Fibroblast of the aortic adventitia (primary cell): ENCODE measurements at places on chromosomes 3 and 15.

- DNase-seq: no peak
Observed at GRCh38 chr3:44984335-44984734, 8.3 kb downstream of the EXOSC7 start.

GRCh38 chr3:134694946-134695543 is 44.2 kb upstream of the KY start:
- no peak for DNase-seq

GRCh38 chr3:122908251-122908650 is 113.4 kb downstream of the SLC49A4 start:
- no peak for DNase-seq

- DNase-seq: no peak
Observed at GRCh38 chr3:63458405-63458804, 180.3 kb downstream of the SYNPR start.

GRCh38 chr3:106946866-106947265 is 430.4 kb upstream of the CCDC54 start:
- DNase-seq: no peak

GRCh38 chr15:47691882-47692281 is 25.4 kb upstream of the SEMA6D start:
- no peak for DNase-seq

GRCh38 chr3:59998058-59998457 is 948.2 kb upstream of the CFAP20DC start:
- DNase-seq: no peak

DNA sequence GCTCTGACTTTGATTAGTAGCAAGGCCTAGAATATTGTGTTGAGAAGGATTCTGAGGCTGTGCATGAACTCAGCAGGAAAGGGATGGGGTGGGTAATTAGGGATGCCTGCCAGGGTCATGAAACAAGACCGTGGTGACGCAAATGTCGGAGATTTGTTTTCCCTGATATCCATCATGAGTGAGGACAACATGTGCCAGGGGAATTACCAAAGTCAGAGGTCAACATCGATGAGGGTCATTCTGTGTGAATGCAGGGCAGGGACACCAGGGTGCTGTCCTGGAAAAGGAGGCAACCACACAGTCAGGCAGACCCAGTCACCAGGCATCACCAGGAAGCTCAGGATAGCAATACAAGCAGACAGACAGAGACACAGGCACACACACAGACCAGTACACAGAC is 52.2 kb downstream of the SLCO2A1 start:
- DNase-seq: no peak

GRCh38 chr3:140206196-140207040 is 271.4 kb downstream of the CLSTN2 start:
- peak; percentile 27 for DNase-seq

DNA sequence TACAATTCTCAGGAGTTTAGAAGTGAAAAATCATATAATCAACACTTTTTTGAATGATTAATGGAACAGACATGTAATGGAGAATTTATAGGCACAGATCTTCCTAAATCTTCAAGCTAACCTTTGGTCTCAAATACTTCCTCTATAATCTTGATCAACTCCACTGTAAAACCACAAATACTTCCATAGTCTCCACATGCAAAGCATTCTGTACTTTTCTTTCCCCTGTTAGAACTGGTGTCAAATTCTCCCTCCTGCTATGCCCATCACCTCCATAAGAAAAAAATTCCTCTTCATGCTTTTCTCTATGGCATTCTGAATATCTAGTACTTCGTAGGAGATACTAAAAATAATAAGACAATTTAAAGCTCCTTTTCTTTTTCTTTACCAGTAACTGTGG is 214.3 kb downstream of the ADAMTS9 start:
- no peak for DNase-seq

GRCh38 chr15:60932051-60932915 is 296.8 kb downstream of the RORA start:
- DNase-seq: peak; percentile 65

GRCh38 chr3:30189900-30190299 is 416.5 kb upstream of the TGFBR2 start:
- DNase-seq: no peak

- no peak for DNase-seq
Observed at GRCh38 chr3:186724911-186725310, 7.8 kb downstream of the KNG1 start.

- DNase-seq: peak; percentile 80
Observed at GRCh38 chr3:114660124-114660523, 366.3 kb downstream of the TIGIT start.

GRCh38 chr3:45966371-45966791 is 23.1 kb downstream of the CXCR6 start:
- DNase-seq: no peak
